ENCODE measurements at places on chromosomes 1 and 21.

- no peak for DNase-seq
Measured at GRCh38 chr1:8629241-8630091, 188.0 kb downstream of the RERE start.

- no peak for DNase-seq
Measured at GRCh38 chr1:155016231-155016831, 13.7 kb downstream of the ZBTB7B start.

DNA sequence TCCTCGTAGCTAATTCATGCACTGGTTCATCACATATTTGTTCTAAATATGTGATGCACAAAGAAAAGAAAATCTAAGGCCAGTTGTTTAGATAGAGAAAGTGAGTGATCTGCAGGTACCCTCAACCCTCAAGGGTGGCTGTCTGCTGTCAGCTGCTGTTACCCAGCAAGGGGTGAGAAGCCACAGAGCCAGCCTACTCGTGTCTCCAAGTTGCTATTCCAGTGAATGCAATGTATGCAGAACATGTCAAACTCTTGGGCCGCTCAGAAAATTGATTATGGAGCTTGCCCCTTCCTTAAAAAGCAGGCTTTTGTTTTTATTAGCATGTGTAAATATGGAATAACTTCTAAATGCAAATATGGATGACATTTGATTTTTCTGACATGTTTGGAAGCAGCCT, 336.3 kb upstream of the ST6GALNAC5 start:
- no peak for DNase-seq

GRCh38 chr1:154104433-154105082, 50.3 kb downstream of the NUP210L start:
- no peak for DNase-seq

DNA sequence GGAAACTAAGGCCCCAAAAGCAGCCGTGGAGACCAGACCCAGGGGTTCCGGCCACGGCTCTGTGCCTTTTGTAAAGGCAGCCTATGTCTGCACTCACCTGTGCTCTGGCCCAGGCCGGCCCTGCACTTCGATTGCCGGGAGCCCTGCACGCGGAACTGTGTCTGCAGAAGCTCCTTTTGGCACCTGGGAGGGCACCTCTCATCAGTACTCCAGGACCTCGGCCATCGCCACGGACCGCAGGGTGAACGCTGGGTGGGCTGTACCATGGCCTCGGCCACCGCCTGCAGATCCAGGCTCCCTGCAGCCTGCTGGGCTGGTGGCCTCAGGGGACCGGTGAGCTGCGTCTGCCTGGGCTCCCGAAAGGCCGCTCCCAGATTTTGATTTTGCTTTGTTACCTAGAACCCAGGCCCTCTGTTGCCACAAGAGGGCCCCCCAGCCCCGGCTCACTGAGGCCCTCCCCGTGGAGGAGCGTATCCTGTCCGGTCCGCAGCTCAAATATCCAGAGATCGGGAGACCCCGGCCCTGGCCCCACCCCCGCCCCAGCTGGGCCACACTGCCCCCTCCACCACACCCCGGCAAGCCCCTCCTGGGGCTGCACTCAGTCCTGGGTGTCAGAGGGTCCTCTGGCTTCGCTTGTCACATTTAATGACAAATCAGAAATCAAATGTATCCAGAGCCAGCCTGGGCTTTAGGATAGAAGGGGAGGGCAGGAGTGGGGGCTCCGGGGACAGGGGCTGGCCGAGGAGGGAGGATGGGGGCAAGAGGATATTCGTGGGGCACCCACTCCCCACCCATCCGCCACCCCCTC, 60.2 kb upstream of the PDE9A start:
- DNase-seq = peak; percentile 78

DNA sequence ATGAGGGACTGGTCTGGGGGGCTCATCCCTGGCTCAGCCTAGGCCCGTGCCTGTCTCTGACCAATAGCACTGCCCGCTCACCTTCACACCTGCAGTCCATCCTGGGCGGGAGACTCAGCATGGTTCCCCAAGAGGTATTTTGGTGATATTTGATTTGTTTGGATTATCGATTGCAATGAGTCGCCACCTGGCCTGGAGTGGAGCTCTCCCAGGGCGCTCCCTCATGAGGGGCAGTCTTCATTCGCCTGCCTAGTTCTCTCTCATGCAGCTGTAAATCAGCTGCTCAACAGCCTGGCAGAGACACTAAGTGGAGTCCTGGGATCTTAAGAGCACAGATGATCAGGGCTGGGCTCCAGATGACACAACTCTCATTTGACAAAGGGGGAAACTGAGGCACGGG, 90.1 kb upstream of the ACTL8 start:
- DNase-seq = no peak

GRCh38 chr1:147717706-147718097, 42.7 kb downstream of the GJA5 start:
- no peak for DNase-seq

GRCh38 chr1:39047374-39048229, 21.5 kb downstream of the NDUFS5 start:
- DNase-seq = no peak

- no peak for DNase-seq
Measured at GRCh38 chr1:224493269-224493668, 58.7 kb upstream of the WDR26 start.

- DNase-seq = no peak
Measured at GRCh38 chr1:222979561-222979960, 163.5 kb downstream of the TLR5 start.

DNA sequence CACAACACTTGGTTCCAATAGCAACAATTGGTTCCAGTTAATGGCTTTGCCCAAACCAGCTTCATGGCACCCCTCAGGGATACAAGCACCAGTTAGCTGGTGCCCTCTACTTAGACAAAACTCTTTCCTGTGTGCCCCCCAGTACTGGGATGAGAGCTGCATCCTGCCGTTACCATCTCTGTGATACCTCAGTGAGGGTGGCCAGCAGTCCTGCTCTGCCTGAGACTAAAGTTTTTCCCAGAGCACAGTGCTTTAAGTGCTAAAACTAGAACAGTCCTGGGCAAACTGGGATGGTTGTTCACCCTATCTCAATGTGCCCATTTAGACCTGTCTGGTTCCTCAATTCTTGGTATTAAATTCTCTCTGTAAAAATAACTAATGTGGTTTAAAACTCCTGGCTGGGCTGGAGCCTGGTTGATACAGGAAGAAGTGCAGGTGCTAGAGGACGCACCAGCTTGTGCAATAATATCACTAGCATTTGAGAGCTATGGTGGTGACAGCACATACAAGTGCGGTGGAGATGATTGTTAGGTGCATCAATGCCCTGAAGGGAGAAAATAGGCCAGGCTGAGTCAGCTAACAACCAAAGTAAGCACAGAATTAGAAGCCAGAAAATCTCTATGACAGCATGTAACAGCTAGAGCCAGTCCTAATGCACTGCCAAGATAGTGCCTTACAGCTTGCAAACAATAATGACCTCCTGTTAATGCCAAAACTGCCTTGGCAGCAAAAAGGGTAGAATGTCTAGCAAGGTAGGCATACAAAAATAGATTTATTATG, 179.8 kb upstream of the GALNT2 start:
- DNase-seq = no peak

DNA sequence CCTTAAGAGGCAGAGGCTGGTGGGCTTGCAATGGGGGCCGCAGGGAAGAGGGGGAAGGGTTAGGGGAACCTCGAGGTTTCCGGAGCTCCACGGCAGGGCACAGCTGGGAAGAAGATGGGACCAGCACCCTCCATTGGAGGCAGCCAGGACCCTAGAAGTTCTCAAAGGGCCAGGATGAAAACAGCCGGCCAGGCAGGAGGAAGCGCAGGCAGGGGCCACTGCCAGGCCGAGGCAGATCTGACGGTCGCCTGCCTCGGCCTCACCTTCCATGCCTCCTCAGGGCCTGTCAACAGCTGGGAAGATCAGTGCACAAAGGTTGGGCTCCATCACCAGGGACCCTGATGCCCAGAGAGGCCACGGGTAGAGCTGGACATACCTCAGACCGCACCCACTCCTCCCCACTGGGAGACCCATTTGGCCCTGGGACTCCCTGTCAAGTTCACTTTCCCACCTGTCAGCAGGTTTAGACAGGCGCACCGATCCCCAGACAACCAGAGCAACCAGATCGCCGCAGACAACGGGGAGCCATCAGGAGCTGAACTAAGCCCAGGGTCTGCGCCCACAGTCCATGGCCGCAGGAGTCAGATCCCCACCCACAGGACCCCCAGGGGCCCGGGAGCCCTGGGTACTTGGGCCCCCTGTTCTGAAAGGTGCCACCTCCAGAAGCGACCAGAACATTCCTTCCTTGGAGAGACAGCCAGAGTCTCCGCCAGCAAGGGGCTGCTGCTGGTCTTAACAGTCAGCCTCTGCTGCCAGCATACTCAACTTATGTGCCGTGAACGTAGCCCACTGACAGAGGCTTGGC, 2.2 kb downstream of the SLC19A1 start:
- peak; percentile 3 for DNase-seq

- DNase-seq = no peak
Measured at GRCh38 chr21:41576013-41576615, 68.2 kb upstream of the TMPRSS2 start.

- no peak for DNase-seq
Measured at GRCh38 chr1:56472860-56473259, 106.5 kb downstream of the PLPP3 start.

- no peak for DNase-seq
Measured at GRCh38 chr21:38139380-38140168, 117.2 kb upstream of the KCNJ15 start.

- DNase-seq = no peak
Measured at GRCh38 chr1:152630596-152630995, 7.7 kb upstream of the LCE3A start.

Measured in stimulated activated naive CD8-positive, alpha-beta T cell treated with anti-CD3 and anti-CD28 coated beads, Interleukin-15, Interleukin-2, amounts not matched to agents 100 U/mL and 50 U/mL, for 24 hours (primary cell).